ENCODE measurements at places on chromosomes 16 and 17.
A peak's percentile ranks its signal among the peaks of the same experiment; 100 is the strongest.

GRCh38 chr16:69017036-69017783 lies 88.2 kb upstream of the HAS3 start:
- DNase-seq, result no peak
- H3K27ac ChIP-seq, result no peak overlapping the region
- H3K27me3 ChIP-seq, result no peaks in the 10 kb centered on the region
- H3K4me3 ChIP-seq, result no peak overlapping the region
- no peaks in the 10 kb centered on the region for H3K4me1 ChIP-seq

- no peak for DNase-seq
- H3K27me3 ChIP-seq, result no peaks in the 10 kb centered on the region
- H3K36me3 ChIP-seq, result no peaks in the 10 kb centered on the region
- H3K27ac ChIP-seq, result no peak overlapping the region
These were observed 124.5 kb downstream of the ZNF778 start for GRCh38 chr16:89341697-89342694.

DNA sequence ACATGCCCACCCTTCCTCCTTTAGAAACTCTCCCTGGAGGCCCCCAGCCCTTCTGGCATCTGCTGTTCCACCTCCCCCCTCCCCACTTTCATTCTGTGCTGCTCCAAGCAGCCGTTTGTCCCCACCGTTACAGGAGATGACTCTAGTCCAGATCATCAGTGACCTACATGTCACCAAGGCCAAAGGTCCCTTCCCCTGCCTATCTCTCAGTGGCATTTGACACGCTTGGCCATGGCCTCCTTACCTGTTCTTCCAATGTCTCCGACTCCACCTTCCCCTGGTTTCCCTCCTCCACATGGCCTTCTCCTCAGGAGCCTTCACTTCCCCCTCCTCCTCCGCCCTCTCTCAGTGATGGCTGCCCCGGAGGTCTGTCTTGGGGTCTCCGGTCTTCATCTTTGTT lies 9.4 kb downstream of the TMEM92 start:
- H3K27me3 ChIP-seq, result no peaks in the 10 kb centered on the region
- DNase-seq, result no peak
- H3K4me1 ChIP-seq, result peaks cover 2% of the 10 kb centered on the region

DNA sequence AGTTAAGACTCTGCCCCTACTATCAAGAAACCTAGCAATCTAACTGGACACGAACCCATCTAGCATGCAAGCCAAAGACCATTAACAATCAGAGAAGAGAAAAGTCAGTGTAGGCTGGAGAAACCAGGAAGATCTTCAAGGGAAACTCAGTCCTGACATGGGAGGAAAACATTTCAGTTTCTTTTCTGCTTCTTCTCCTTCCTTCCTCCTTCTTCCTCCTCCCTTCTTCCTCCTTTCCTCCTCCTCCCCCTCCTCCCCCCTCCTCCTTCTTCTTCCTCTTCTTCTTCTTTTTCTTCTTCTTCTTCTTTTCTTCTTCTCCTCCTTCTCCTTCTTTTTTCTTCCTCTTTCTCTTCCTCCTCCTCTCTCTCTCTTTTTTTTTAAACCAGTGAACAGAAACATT lies 29.6 kb upstream of the SHISA9 start:
- no peaks in the 10 kb centered on the region for H3K36me3 ChIP-seq
- H3K4me3 ChIP-seq, result no peak overlapping the region
- DNase-seq, result no peak
- H3K27ac ChIP-seq, result no peak overlapping the region
- H3K27me3 ChIP-seq, result no peaks in the 10 kb centered on the region
- no peaks in the 10 kb centered on the region for H3K4me1 ChIP-seq

- no peaks in the 10 kb centered on the region for H3K27me3 ChIP-seq
- H3K4me1 ChIP-seq, result no peaks in the 10 kb centered on the region
- H3K36me3 ChIP-seq, result no peaks in the 10 kb centered on the region
- no peak overlapping the region for H3K4me3 ChIP-seq
- H3K27ac ChIP-seq, result no peak overlapping the region
These were observed 52.7 kb downstream of the ARSG start for GRCh38 chr17:68343976-68344375.

DNA sequence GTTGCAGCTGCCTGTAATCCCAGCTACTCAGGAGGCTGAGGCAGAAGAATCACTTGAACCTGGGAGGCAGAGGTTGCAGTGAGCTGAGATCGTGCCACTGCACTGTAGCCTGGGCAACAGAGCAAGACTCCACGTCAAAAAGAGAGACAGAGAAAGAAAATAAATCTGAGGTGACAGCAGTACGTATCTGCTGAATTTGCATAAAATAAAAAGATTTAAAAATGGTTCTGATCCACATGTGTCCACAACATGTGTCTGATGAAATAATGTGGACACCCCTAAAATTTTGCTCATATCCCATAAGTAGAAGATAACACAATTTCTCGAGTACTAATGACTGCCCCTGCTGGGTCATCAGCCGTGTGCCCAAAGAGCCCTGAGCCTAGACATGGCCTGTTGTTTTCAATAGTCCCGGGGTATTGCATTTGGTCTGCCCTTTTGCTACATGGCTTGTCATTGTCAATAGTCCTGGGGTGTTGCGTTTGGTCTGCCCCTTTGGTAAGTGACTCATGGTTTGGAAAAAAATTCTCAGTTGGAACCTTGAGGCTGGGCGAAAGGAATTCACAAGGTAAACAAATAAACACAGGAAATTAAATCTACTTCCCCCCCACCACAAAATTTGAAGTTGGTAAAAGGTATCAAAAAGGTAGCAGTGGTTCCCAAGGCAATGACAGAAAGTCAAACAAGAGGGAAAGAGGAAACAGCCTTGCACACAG lies 434.6 kb upstream of the MAF start:
- no peak for DNase-seq
- no peak overlapping the region for H3K27ac ChIP-seq
- H3K36me3 ChIP-seq, result no peaks in the 10 kb centered on the region
- no peak overlapping the region for H3K4me3 ChIP-seq

GRCh38 chr16:4685776-4686496 lies 7.4 kb upstream of the NUDT16L1 start:
- H3K36me3 ChIP-seq, result peaks cover 85% of the 10 kb centered on the region
- H3K4me1 ChIP-seq, result no peaks in the 10 kb centered on the region
- H3K4me3 ChIP-seq, result no peak overlapping the region

GRCh38 chr17:74671031-74671771 lies 41.5 kb downstream of the CD300LF start:
- H3K27me3 ChIP-seq, result peaks cover 6% of the 10 kb centered on the region
- no peak overlapping the region for H3K4me3 ChIP-seq
- no peaks in the 10 kb centered on the region for H3K4me1 ChIP-seq

DNA sequence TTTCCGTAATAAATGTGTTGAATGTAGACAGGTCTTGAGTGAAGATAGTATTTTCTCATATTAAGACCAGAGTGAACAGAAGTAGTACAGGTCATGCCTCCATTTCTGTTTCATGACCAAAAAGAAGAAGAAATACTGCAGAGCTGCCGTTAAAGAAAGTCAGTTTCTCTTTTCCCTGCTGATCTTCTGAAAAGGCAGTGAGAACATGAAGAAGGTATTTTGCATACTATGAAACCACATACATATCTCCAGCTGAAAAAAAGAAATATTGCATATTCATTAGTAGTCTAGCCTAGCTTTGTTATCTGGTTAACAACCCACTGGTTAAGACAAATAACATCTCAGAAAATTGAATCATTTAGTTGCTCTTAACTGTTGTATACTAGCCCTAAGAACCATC lies 138.4 kb downstream of the PHKB start:
- DNase-seq, result no peak
- no peaks in the 10 kb centered on the region for H3K4me1 ChIP-seq
- no peaks in the 10 kb centered on the region for H3K27me3 ChIP-seq
- no peak overlapping the region for H3K4me3 ChIP-seq
- peaks cover 2% of the 10 kb centered on the region for H3K36me3 ChIP-seq
- H3K27ac ChIP-seq, result no peak overlapping the region

DNA sequence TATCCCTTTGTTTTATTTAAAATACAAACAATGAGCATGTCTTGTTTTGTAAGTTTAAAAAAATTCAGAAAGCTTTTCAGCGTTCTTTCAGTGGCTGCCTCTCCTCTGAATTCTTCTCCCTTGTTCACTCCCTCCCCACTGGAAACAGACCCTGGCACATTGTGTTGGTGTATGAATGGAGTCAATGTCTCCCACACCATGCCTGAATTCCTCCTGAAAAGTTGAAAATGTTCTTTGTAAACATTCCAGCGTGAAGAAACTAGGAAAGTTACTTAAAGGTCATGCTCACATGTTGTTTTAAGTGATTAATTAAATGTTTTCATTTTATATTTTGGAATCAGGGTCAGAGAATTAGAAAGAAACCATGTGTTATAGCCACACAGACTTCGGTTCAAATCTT lies 136.9 kb upstream of the DYNLRB2 start:
- H3K4me3 ChIP-seq, result no peak overlapping the region
- H3K27ac ChIP-seq, result no peak overlapping the region
- H3K4me1 ChIP-seq, result no peaks in the 10 kb centered on the region

- no peak for DNase-seq
- no peak overlapping the region for H3K4me3 ChIP-seq
- no peaks in the 10 kb centered on the region for H3K27me3 ChIP-seq
- H3K4me1 ChIP-seq, result no peaks in the 10 kb centered on the region
- H3K27ac ChIP-seq, result no peak overlapping the region
These were observed 622.2 kb upstream of the SALL1 start for GRCh38 chr16:51773071-51773890.

GRCh38 chr16:89720551-89720812 lies 216 bp downstream of the VPS9D1 start:
- peak overlapping the region; percentile 91 for H3K4me3 ChIP-seq
- peaks cover 26% of the 10 kb centered on the region for H3K36me3 ChIP-seq
- H3K27ac ChIP-seq, result peak overlapping the region; percentile 95
- H3K4me1 ChIP-seq, result peaks cover 19% of the 10 kb centered on the region
- DNase-seq, result no peak

GRCh38 chr16:87451563-87452210 lies 41.1 kb downstream of the ZCCHC14 start:
- no peak for DNase-seq
- no peaks in the 10 kb centered on the region for H3K27me3 ChIP-seq
- peaks cover 9% of the 10 kb centered on the region for H3K4me1 ChIP-seq
- H3K36me3 ChIP-seq, result peaks cover 43% of the 10 kb centered on the region

DNA sequence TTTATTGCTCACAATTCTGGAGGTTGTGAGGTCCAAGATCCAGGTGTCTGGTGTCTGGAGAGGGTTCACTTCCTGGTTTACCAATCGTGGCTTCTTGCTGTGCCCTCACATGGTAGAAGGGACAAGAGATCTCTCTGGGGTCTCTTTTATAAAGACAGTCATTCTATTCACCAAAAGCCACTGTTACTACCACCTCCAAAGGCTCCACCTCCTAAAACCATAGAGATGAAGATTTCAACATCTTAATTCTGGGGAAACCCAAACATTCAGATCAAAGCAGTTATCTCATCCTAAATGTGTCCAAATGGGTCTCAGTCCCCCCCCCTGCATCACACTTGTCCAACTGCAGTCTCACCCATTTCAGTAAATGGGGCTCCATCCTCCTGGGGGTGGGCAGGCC lies 132.9 kb upstream of the XYLT1 start:
- H3K27me3 ChIP-seq, result no peaks in the 10 kb centered on the region
- no peak for DNase-seq
- no peaks in the 10 kb centered on the region for H3K36me3 ChIP-seq
- H3K4me1 ChIP-seq, result no peaks in the 10 kb centered on the region

- H3K36me3 ChIP-seq, result no peaks in the 10 kb centered on the region
- H3K4me1 ChIP-seq, result no peaks in the 10 kb centered on the region
- H3K27me3 ChIP-seq, result no peaks in the 10 kb centered on the region
- H3K4me3 ChIP-seq, result no peak overlapping the region
- no peak overlapping the region for H3K27ac ChIP-seq
- DNase-seq, result no peak
These were observed 28.0 kb upstream of the ABCA9 start for GRCh38 chr17:69088643-69089200.

GRCh38 chr17:73646409-73647300 lies 2.4 kb upstream of the SDK2 start:
- no peaks in the 10 kb centered on the region for H3K36me3 ChIP-seq
- no peak overlapping the region for H3K4me3 ChIP-seq
- H3K4me1 ChIP-seq, result peaks cover 5% of the 10 kb centered on the region

- peak overlapping the region; percentile 91 for H3K27ac ChIP-seq
- peak overlapping the region; percentile 88 for H3K4me3 ChIP-seq
- no peak for DNase-seq
- H3K27me3 ChIP-seq, result no peaks in the 10 kb centered on the region
- no peaks in the 10 kb centered on the region for H3K36me3 ChIP-seq
- H3K4me1 ChIP-seq, result peaks cover 9% of the 10 kb centered on the region
These were observed 2.8 kb upstream of the UBTF start for GRCh38 chr17:44222112-44222869.

GRCh38 chr17:65078441-65079160 lies 22.1 kb upstream of the GNA13 start:
- no peak overlapping the region for H3K4me3 ChIP-seq
- no peak for DNase-seq
- H3K36me3 ChIP-seq, result no peaks in the 10 kb centered on the region
- no peaks in the 10 kb centered on the region for H3K27me3 ChIP-seq

DNA sequence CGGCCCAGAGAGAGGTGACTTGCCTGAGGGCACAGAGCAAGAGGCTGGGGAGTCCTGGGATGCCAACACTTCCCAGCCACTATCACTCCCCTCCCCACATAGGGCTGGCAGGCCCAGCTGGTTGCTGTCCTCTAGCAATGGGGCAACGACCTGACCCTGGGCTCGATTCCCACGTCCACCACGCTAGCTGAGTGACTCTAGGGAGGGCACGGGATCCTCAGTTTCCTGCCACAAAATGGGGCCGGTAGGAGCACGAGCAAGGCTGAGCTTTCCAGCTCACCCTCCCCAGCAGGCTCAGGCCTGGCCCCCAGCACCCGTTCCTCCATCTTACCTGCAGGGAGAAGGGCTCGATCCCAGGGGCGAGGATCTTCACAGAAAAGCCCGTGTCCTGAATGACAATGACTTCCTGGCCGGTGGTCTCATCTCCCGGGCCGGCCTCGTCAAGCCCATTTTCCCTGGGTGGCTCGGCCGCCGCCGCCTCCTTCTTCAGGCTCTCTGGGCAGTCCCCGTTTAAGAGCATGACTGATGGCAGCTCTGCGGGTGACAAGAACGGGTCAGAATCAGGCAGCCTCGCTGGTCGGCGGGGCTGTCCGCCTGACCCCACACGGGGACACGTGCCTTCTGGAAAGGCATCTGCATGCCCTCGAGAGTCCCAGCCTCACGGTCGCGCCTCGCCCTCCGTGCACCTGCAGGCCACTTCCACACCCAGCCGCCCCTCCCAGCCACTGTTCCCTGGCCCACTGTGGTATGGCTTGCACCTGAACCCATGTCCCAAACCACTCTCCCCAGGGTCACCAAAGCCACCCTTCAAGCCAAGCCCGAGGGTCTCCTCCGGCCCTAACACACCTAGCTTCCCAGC lies 7.3 kb downstream of the CLUH start:
- H3K27me3 ChIP-seq, result no peaks in the 10 kb centered on the region
- H3K36me3 ChIP-seq, result peaks cover 41% of the 10 kb centered on the region

GRCh38 chr17:69733171-69734012 lies 318.9 kb downstream of the MAP2K6 start:
- no peaks in the 10 kb centered on the region for H3K27me3 ChIP-seq
- no peak overlapping the region for H3K4me3 ChIP-seq
- DNase-seq, result no peak
- H3K36me3 ChIP-seq, result no peaks in the 10 kb centered on the region

Measured in ascending aorta (tissue), 2 donors.